ENCODE measurements at places on chromosomes 6 and 20. TPM values are rescaled to one million over a fixed set of nuclear protein-coding genes. Genes with fewer than 3 reads are reported as not detected.
A peak's percentile ranks its signal among the peaks of the same experiment; 100 is the strongest.

DNA sequence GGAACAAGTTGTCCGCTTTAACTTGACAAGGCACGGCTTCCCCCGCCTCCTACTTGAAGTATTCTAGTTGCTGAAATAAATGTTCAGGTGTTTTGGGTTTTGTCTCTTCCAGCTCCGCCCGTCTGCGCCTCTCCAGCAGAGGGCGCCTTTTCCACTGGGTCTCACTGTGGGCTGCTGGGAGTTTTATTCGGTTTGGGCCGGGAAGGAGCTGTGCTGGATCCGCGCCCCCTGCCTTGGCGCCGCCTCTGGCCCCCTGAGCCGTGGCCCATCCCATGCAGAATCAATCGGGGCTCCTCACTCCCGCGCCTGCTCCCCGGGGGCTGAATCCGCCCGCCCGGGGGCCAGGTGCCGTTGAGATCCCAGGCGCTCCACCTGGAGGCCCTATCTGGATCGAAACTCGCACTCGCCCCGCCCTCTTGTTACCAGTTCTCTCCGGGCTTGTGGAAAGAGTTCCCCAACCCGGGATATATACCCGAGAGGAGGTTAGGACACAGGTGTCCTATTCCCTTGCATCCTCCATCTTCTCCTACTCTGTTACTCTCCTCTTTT is 51.0 kb upstream of the TCF21 start:
- peak; percentile 95 for DNase-seq
- peaks cover 10% of the 10 kb centered on the region for H3K4me1 ChIP-seq
- H3K4me3 ChIP-seq = peak overlapping the region; percentile 51

- no peaks in the 10 kb centered on the region for H3K27me3 ChIP-seq
- H3K36me3 ChIP-seq = no peaks in the 10 kb centered on the region
- no peak overlapping the region for H3K27ac ChIP-seq
These were observed 42.3 kb upstream of the NAA20 start for GRCh38 chr20:19974630-19975435.

DNA sequence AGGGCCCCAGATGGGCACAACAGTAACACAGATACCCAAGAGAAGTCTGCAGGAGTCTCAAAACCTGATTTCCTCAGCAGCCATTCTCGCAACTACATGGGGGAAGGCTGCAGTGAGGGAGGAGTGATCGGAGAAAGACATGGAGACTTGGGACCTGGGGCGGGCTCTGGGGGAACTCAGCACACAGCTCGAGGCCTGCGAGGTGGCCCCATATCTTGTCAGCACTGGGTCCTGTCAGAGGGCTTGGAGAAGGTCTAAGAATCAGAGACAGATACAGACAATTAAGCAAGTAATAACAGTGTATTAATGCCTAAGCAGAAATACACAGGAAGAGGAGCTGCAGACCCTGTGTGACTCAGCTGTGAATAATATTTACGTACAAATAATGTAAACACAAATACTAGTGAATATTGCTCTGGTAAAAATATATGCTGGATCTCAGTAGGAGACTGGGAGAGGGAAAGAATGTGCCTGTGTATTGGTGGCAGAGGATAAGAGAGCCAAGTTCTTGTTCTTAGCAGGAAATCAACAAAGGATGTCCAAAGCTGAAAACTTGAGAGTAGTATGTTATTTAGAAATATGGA is 336.2 kb downstream of the ZFAND3 start:
- no peaks in the 10 kb centered on the region for H3K4me1 ChIP-seq
- DNase-seq = no peak
- H3K27me3 ChIP-seq = no peaks in the 10 kb centered on the region

GRCh38 chr6:24412294-24412693 is 9.6 kb downstream of the MRS2 start:
- no peak overlapping the region for H3K4me3 ChIP-seq
- H3K4me1 ChIP-seq = 0 out of 2 replicates have a peak, but pooled peaks cover 6% of the 10 kb centered on the region
- no peak for DNase-seq
- peaks cover 92% of the 10 kb centered on the region for H3K36me3 ChIP-seq
- no peak overlapping the region for H3K27ac ChIP-seq

DNA sequence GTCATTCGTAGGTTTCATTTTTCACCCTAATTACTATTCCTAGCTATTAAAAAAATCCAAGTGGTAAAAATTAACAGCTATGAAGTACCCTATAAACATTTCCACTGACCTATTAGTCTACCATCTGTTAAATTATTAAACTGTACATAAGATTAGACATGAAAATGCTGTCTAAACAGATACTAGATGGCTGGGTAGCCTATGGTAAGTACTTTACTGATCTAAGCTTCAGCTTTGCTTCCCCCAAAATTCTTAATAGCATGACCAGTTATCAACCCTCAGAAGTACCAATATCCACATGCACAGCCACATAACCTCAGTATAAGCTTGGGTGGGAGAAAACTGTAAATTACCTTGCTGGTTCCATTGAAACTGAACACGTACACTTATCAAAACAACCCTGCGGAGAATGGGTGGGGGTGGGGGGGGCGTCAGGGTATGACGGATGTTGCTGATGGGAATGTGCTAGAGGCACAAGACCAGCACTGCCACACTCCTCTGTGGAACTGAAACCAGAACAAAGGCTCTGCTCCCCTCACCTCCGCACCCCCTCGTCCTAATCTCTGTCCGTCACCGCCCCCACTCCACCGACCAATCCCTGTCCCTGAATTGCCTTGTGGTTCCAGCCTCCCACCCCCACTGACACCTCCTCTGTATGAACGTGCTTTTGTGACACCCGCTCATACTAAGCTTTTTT is 45.3 kb downstream of the B4GALT5 start:
- H3K4me3 ChIP-seq = no peak overlapping the region
- DNase-seq = no peak
- no peaks in the 10 kb centered on the region for H3K36me3 ChIP-seq

GRCh38 chr6:41497994-41498393 is 48.2 kb upstream of the FOXP4 start:
- H3K36me3 ChIP-seq = no peaks in the 10 kb centered on the region
- H3K27ac ChIP-seq = no peak overlapping the region
- H3K4me3 ChIP-seq = no peak overlapping the region
- H3K27me3 ChIP-seq = peaks cover 92% of the 10 kb centered on the region
- no peak for DNase-seq

GRCh38 chr6:77231438-77232305 is 231.6 kb downstream of the HTR1B start:
- no peaks in the 10 kb centered on the region for H3K36me3 ChIP-seq
- no peak for DNase-seq

DNA sequence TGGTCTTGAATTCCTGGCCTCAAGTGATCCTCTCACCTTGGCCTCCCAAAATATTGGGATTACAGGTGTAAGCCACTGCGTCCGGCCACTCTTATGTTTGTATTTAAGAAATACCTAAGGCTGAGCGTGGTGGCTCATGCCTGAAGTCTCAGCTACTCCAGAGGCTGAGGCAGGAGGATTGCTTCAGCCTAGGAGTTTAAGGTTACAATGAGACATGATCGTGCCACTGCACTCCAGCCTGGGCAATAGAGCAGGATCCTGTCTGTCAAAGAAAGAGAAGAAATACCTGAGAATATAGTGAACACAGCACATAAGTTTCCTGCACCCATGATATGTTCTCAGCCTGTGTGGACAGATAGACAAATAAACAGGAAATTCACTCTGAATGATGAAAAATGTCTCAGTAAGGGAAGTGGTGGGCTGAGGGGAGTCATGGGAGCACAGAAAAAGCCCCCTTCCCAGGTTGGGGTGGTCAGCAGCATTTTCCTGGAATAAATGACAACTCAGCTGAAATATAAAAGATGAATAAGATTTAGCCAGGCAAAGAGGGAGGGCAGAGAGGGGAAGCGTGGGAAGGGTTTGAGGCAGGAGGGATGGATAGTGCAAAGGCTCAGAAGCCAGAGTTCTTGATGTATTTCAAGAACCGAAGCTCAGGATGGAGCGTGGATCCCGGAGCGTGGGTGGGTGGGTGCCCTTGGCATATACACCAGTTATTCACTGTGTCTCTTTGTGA is 13.8 kb upstream of the MMP9 start:
- H3K27ac ChIP-seq = no peak overlapping the region
- DNase-seq = no peak
- H3K4me3 ChIP-seq = no peak overlapping the region
- H3K36me3 ChIP-seq = no peaks in the 10 kb centered on the region

The ADGRF1 gene
- not detected for total RNA-seq

The VGLL2 gene
- total RNA-seq = 0.12 TPM

- no peak for DNase-seq
- no peak overlapping the region for H3K27ac ChIP-seq
- peaks cover 15% of the 10 kb centered on the region for H3K4me1 ChIP-seq
- H3K27me3 ChIP-seq = no peaks in the 10 kb centered on the region
These were observed 24.6 kb downstream of the MYLK4 start for GRCh38 chr6:2725999-2726567.

DNA sequence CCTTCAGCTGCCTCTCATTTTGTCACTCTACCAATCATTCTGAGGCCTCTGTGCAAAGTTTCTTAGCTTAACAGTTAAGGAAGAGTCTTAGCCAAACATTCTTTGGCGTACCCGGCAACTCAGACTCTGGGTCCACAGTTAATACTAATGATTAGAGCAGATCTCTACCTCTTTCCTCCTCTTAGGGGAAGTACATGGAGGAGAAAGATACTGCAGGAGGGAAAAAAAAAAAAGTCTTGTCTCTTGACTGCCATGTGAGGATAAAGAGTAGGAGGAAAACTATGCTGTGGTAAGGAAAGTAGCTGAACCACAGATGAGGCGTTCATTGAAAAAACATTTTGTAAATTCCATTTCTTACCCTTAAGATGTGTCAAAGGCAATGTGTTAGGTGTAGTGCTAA is 44.0 kb upstream of the MARCKS start:
- no peaks in the 10 kb centered on the region for H3K36me3 ChIP-seq
- no peak for DNase-seq
- no peaks in the 10 kb centered on the region for H3K4me1 ChIP-seq
- no peak overlapping the region for H3K4me3 ChIP-seq
- no peak overlapping the region for H3K27ac ChIP-seq
- no peaks in the 10 kb centered on the region for H3K27me3 ChIP-seq

DNA sequence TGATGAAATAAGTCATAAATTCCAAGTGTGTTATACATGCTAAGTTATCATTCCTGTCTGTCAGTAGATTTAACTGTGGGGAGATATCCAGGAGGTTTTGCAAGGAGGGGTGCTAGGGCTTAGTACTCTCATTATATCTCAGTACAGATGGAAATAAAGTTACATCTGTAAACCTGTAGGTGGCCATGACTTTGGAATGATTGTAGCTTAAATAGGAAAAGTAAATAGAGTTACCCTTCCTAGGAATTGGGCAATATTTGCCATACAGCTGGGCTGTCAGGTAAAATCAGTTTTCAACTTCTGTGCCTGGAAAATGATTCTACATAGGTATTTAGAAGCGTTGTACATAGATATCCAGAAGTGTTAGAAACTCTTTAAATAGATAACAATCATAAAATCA is 19.8 kb upstream of the TGM3 start:
- H3K4me1 ChIP-seq = no peaks in the 10 kb centered on the region
- no peak overlapping the region for H3K4me3 ChIP-seq
- DNase-seq = no peak
- H3K27ac ChIP-seq = no peak overlapping the region
- H3K27me3 ChIP-seq = no peaks in the 10 kb centered on the region

DNA sequence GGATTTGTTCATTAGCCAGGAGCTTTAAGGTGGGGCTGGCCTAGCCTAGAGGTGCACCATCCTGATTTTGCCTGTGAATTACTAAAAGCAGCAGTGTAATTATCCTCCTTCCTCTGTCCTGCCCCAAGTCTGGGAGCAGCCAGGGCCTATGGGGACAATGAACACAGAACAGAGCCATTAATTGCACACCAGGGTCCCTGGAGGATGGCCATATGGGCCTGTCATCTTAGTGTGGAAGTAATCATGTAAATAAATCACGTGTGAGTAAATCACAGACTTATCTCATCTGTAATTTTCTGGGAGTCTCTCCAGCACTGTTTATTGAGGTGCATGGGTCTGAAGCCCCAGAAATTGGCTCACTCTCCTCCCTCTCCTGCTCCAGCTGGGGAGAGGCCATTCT is 176.3 kb downstream of the LRFN2 start:
- peaks cover 12% of the 10 kb centered on the region for H3K4me1 ChIP-seq
- H3K36me3 ChIP-seq = no peaks in the 10 kb centered on the region
- H3K4me3 ChIP-seq = no peak overlapping the region
- H3K27ac ChIP-seq = no peak overlapping the region
- no peaks in the 10 kb centered on the region for H3K27me3 ChIP-seq
- DNase-seq = no peak

The GABRR1 gene
- 0.16 TPM for total RNA-seq

DNA sequence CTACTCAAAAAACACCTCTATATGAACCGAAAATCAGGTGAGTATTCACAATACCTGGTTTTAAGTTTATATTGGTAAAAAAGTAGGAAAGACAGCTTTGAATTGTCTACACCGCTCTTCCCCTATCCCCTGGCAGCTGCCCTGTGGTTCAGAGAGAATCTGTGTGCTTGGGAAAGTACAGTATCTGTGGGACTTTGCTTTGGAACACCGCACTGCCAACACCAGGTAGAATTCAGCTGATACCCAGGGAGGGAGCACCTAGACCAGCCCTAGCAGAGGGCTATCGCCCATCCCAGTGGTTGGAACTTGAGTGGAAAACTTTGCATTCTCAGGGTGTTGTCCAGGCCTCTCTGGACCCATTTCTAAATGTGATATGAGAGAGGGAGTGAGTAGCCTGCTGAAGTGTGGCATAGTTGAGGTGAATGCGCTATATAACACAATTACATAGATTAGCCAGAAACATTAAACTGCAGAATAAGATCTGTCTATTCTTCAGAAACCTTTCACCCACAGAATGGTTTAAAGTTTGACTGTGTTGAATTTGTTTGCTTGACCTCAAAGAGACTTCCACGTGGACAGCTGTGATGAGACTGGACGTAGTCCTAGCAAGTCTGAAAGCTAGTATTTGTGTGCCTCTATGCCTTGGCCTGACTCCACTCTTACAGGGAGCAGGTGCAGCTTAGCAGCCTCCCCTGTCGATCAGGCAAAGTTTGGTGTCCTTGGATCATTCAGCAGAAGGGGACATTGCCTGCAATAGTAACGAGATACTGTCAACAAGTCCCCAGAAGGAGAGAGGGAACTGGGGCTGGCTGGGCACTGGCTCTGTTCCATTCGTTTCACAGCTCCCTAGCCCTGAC is 11.5 kb upstream of the MPC1 start:
- peaks cover 15% of the 10 kb centered on the region for H3K4me1 ChIP-seq
- no peak for DNase-seq
- H3K4me3 ChIP-seq = no peak overlapping the region
- H3K27ac ChIP-seq = no peak overlapping the region
- H3K36me3 ChIP-seq = no peaks in the 10 kb centered on the region

- peaks cover 11% of the 10 kb centered on the region for H3K4me1 ChIP-seq
- DNase-seq = no peak
- H3K4me3 ChIP-seq = peak overlapping the region; percentile 78
These were observed 661 bp downstream of the LCA5 start for GRCh38 chr6:79536585-79536953.

The PDRG1 gene
- total RNA-seq = 14.8 TPM

The NR2E1 gene
- not detected for total RNA-seq

All from GM23338 (cell line).